ENCODE measurements at places on chromosomes 2 and 18.

- no peak for DNase-seq
Observed at GRCh38 chr2:207847807-207848544, 78.3 kb upstream of the FZD5 start.

DNA sequence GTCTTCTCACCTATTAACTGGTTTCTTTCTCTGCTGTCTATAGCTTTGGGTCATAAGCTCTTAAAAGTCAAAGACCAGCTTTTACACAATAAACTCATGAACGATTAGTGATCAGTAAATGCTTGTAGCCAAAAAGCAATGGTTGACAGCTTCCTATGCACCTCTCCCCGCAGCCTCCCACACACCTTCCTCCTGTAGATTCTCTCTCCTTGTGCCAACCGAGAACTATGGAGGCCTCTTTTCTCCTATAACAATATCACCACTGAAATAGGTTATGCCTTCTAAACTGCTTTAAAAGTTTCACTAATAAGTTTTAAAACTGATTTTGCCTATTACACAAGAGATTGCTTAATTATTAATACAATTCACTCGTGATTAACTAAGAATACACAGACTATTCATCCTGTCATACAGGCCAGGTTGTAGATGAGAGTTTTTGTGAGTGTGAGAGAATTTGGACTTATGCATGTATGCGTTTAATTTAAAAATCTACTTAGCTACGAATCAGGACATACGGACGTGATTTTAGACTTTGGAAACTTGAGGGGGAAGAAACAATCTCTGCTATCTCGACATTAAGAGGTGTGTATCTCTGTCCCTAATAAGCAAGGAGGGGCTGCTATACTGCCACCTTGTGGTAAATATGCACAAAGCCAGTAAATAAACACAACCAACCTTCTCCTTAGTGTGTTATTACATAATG, 229.1 kb upstream of the RBBP8 start:
- DNase-seq, result no peak

DNA sequence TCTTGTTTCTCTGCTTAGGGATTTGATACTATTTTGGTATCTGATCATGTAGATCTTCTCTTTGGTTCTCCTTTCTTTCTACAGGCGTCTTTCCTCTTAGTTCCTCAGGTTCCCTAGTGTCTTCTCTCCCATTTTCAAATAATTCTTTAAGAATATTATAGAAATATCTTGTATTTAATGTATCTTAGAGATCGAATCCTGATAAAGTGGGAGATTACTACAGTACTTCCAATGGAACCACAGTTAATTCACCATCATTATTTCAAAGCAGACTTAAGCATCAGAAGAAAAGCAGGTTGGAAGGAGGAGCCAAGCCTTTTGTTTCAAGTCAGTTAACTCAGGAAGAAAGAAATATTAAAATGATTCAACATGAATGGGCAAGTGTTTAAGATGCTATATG, 1.1 kb upstream of the CHN1 start:
- no peak for DNase-seq

DNA sequence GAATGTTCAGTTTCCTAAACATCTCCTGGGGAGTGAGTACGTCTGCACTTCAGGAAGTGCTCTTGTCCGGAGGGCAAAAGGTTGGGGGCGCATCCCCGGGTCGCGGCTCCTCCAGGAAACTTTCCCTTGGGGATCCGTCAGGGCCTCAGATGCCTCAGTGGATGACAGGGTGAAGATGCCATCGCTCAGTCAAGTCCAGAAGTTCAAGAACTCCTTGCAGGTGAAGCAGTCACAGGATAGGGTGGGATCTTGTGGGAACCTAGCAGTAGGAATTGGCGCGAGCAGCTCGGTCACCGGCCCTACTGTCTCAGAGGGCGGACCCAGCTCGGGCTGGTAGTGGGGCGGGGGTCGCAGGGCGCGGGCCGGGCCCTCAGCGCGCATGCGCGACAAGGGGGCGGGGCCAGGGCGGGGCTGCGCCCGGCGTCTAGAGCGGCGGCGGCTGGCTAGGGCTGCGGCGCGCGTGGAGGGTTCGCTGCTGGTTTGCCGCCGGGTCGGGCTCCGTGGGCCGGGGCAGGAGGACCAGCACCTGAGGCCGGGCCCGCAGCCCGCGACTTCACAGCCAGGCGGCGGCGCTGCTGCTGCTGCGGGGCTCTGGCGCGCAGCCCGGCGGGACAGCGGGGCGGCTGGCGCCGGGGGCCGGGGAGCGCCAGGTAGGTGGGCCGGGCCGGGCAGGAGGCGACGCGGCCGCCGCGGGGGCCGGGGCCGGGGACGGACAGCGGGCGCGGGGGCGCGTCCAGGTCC, at the start of gene INPP4A:
Gene INPP4A, plus strand, starts transcription at position 423 of the 741 bp plus-strand sequence. CDS start 75,191 bp downstream, outside the sequence.
- peak; percentile 58 for DNase-seq

GRCh38 chr2:211879323-211879722, 659.3 kb downstream of the ERBB4 start:
- no peak for DNase-seq

- DNase-seq, result no peak
Observed at GRCh38 chr2:227805578-227805977, 8.1 kb upstream of the CCL20 start.

DNA sequence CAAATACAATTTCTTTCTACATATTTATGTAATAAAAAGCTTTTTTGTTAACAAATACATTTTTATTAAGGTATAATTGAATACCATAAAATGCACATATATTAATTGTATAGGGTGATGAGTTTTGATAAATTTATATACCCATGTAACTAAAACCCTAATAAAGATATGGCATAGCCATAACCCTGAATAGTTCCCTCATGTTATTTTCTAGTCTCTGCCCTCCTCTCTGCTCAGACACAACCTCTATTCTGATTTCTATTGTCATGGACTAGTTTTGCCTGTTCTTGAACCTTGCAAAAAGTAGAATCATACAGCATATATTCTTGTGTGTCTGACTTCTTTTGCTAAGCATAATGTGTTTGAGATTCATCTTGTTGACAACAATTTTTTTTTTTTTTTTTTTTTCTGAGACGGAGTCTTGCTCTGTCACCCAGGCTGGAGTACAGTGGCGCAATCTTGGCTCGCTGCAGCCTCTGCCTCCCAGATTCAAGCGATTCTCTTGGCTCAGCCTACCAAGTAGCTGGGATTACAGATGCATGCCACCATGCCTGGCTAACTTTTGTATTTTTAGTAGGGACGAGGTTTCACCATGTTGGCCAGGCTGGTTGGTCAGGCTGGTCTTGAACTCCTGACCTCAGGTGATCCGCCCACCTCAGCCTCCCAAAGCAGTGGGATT, 38.6 kb upstream of the ZNF512 start:
- no peak for DNase-seq

GRCh38 chr18:61572871-61573270, 239.6 kb downstream of the CDH20 start:
- DNase-seq, result no peak

GRCh38 chr2:136653861-136654260, 111.5 kb upstream of the THSD7B start:
- DNase-seq, result no peak

GRCh38 chr2:10405448-10405847, 42.7 kb downstream of the ODC1 start:
- no peak for DNase-seq

GRCh38 chr2:10278029-10278762, 24.5 kb upstream of the HPCAL1 start:
- no peak for DNase-seq

DNA sequence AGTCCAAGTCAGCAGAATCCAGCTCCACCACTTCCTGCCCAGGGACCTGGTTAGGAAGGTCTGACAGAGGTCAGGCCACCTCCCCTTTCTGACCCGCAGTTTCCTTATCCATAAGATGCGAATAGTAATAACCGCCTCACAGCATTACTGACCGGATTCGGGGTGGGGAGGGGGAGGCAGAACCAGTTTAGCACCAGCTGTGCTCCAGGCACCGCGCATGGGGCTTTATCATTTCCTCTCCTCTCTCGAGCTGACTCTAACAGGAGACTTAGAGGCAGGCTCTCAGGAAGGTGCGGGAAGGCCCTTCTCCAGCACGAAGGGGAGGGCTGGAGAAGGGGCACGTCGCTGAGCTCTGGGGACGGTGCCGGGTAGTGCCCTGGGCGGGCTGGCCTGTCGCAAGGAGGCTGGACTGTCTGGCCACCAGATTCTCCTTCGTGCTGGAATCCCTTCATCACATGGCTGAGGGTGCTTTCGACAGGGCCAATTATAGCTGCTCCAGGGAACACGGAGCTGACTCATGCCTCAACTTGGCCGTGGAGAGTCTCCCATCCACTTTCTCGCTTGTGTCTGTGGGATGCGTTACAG, 5.7 kb downstream of the EHD3 start:
- DNase-seq, result no peak

GRCh38 chr2:228103379-228103778, 78.1 kb downstream of the SPHKAP start:
- no peak for DNase-seq

- DNase-seq, result no peak
Observed at GRCh38 chr2:178796079-178796677, 11.0 kb downstream of the TTN start.

- no peak for DNase-seq
Observed at GRCh38 chr2:72933646-72934151, 16.4 kb downstream of the EMX1 start.

DNA sequence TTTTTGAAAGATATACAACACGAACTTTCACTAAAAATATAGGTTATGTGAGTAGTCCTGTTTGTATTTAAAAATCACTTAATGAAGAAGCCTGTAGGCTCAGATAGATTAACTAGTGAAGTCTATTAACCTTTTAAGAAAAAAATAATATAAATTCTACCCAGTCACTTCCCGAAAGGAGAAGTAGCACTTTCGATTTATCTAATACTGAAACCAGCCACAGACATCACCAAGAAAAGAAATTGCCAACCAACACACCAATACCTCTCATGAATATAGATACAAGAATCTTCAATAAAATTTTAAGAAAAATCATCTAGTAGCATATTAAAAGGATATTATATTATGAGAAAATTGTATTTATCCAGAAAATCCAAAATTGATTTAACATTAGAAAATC, 160.5 kb downstream of the GALNT13 start:
- no peak for DNase-seq

DNA sequence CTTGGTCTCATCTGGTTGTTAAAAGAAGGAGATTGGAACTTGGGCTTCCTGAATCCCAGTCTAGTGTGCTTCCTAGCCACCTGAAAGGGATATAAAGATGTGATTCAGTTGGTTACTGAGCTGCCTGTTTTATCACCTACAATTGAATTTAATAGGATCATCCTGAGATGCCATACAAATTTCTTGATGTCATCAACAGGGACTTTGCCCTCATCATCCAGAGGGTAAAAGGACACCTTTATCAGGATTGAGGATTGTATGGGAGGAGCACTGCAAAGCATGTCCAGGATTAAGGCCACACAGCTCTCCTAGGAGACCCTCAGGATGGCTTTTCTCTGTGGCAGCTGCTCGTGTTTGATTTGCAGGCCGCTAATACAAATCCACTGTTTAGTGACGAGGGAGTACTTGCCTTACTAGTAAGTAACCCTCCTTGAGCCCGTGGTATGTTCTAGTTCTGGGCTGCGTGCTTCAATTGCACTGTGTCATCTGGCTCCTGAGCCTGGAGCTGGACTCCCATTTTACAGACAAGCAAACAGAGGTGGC, 28.6 kb downstream of the SH3RF3 start:
- no peak for DNase-seq

- DNase-seq, result no peak
Observed at GRCh38 chr2:59691518-59692190, 861.8 kb downstream of the BCL11A start.

DNA sequence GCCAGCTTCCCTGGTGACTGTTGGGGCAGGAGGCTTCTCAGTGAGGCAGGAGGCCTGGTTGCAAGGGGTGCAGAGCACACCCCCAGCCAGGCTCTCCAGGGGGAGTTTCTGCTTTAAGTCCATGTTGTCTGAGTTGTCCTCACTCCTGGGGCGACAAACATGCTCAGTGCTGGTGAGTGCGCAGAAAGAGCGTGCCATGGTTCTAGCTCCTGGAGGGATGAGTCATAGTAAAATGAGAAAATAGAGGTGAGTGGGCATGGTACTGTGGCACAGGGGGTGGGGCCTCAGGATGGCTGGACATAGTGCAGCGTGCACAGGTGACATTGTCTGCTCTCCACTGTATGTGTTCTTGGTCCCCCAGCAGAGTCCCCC, 457.2 kb upstream of the HS6ST1 start:
- DNase-seq, result no peak

DNA sequence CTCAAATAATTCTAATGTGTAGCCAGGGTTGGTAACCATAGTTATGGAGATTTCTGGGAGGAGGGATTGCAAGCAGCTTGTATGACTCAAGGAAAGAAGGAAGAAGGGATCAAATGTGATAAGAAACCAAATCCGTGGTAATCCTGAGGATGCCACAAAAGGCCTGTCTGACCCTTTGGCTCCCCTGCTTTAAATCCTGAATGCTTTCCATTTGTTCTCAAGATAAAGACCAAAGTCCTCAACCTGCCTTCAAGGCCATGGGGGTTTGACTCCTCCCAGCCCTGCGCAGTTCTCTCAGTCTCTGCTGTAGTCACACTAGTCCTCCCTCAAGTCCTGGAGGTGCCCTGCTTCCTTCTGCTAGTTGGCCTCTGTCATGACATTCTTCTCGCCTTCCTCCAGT, 74.0 kb downstream of the SUMO1 start:
- DNase-seq, result no peak

DNA sequence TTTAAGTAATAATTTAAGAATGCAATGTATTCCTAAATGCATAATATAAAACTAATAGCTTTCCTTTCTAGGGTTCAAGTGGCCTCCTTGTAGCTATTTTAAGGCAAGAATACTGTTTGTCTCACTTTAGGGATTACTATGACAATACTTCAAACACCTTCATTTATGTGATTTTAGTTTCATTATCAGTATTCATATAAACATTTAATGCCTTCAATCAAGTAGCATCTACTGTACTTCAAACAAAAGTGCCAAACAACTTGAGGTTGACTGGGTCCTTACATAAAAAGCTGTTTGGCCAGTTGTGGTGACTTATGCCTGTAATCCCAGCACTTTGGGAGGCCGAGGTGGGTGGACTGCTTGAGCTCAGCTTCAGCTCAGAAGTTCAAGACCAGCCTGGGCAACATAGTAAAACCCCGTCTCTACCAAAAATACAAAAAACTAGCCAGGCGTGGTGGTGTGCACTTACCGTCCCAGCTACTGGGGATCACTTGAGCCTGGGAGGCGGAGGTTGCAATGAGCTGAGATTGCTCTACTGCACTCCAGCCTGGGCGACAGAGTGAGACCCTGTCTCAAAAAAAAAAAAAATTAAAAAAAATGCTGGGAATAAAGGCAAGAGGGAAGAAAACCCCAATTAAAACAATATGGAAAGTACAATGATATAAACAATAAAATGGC, 9.3 kb downstream of the MEX3C start:
- no peak for DNase-seq

DNA sequence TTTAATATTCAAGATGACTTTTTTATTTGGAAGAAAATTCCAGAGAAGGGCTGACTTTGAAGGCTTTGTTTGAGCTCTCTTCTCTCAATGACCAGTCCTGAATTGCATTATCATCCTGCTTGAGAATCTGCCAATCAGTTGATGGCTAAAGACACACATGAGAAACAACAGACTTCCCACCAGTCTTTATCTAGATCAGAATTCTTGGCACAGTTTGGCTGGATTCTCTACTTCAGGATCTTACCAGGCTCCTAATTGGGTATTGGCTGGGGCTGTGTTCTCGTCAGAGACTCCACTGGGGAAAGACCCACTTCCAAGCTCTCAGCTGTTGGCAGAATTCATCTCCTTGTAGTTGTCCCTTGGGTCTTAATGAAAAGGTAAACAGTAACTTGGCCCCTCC, 86.0 kb downstream of the WDSUB1 start:
- no peak for DNase-seq

- DNase-seq, result no peak
Observed at GRCh38 chr2:95298486-95299111, 1.5 kb downstream of the KCNIP3 start.

- DNase-seq, result no peak
Observed at GRCh38 chr18:6666012-6666685, 63.4 kb upstream of the ARHGAP28 start.
